C1 segment of cervical spinal cord (tissue), 14 donors: ENCODE measurements at places on chromosomes 6 and 20.

DNA sequence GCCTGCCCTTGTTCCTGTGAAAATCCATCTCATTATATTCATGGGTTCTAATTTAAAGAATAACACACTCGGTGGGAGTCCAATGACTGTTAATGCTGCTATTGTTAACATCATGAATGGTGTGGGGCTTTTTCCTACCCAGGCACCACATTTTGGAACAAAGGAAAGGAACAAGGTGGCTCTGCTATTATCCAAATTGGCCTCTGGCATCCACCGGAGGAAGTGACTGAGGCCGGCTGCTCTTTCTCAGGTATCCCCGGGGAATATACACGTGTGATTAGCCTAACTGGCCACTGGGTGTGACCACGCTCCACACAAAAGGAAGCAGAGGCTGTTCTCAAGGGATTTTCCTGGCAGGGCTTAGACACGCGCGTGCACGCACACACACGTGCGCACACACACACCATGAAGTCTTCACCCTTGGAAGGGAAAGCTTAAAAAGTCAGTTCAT, 601.2 kb upstream of the ARID1B start:
- DNase-seq, result no peak

DNA sequence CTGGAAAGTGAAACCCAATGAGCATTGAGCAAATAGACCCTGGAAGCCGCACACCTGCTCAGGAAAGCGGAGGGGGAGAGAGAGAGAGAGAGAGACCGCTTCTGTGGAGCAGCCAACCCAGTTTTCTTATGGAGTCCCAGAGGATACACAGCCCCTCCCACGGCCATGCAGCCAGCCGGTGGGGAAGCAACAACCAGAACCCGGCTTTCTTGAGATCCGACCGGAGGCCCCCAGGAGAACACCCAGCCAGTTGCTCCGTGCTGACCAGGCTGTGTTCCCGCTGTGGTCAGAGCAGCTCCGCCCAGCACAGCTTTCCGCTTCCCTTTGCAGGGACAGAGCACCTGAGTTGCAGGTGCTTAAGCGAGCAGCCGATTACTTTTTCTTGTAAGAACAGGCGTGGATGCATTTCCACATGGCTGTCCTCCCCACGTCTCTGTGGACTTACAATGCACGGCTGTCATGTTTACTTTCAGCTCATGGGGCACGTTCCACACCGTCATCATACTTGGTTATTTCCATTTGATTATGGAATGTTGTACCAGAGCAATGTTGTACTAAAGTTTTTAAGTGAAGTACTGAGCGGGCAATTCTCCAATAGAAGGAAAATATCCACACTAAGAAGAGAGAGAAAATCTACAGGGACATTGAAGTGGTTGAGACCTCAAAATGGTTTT, 381.9 kb downstream of the THBS2 start:
- DNase-seq, result no peak

GRCh38 chr6:157157258-157157657, 166.1 kb downstream of the TMEM242 start:
- no peak for DNase-seq

- DNase-seq, result no peak
Measured at GRCh38 chr6:135229996-135230395, 48.9 kb downstream of the MYB start.

DNA sequence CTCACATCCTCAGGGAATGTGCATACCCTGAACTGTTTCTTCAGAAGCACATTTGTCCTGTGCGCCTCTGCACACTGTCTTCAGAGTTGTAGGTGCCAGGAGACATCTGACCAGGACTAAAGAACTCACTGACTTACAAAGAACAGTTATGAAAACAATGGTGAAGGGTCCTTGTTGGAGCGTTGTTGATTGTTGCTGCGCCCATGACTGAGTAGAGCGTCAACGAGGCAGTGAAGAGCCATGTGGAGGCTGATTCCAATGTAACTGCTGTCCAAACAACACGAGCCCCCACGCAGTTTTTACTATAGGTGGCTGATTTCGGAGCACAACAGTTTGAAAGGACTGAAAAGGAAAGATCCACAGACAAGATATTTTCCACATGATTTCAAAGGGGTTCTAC, 380.3 kb downstream of the CDH26 start:
- DNase-seq, result no peak

GRCh38 chr6:43493833-43494232, 16.3 kb downstream of the LRRC73 start:
- no peak for DNase-seq

- no peak for DNase-seq
Measured at GRCh38 chr20:63167026-63167917, 48.7 kb downstream of the YTHDF1 start.

- no peak for DNase-seq
Measured at GRCh38 chr6:14290772-14291330, 173.3 kb downstream of the CD83 start.

DNA sequence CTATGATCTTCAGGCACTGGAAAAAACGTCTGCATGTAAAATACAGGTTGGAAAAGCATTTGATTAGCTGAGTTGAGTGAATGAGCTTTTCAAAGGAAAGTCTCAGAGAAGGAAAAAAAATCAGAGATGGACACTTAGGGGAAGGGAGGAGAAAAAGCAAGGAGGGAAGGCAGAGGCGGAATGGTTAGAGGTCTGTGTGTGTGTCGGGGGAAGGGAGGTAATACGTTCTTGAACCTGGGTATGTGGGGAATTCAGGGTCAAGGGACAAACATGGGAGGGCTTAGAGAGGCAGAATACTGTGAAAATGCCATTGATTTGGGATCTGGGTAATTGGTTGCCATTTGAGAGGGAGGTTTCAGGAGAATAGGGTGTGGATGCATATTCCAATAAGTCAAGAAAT, 5.1 kb downstream of the PRRT1 start:
- DNase-seq, result no peak

GRCh38 chr6:142913511-142914047, 31.4 kb downstream of the HIVEP2 start:
- DNase-seq, result no peak

GRCh38 chr6:81696524-81696923, 56.0 kb downstream of the TENT5A start:
- DNase-seq, result no peak

GRCh38 chr20:17391127-17391771, 139.9 kb downstream of the BFSP1 start:
- DNase-seq, result no peak

GRCh38 chr20:41501376-41501775, 116.8 kb downstream of the CHD6 start:
- no peak for DNase-seq

DNA sequence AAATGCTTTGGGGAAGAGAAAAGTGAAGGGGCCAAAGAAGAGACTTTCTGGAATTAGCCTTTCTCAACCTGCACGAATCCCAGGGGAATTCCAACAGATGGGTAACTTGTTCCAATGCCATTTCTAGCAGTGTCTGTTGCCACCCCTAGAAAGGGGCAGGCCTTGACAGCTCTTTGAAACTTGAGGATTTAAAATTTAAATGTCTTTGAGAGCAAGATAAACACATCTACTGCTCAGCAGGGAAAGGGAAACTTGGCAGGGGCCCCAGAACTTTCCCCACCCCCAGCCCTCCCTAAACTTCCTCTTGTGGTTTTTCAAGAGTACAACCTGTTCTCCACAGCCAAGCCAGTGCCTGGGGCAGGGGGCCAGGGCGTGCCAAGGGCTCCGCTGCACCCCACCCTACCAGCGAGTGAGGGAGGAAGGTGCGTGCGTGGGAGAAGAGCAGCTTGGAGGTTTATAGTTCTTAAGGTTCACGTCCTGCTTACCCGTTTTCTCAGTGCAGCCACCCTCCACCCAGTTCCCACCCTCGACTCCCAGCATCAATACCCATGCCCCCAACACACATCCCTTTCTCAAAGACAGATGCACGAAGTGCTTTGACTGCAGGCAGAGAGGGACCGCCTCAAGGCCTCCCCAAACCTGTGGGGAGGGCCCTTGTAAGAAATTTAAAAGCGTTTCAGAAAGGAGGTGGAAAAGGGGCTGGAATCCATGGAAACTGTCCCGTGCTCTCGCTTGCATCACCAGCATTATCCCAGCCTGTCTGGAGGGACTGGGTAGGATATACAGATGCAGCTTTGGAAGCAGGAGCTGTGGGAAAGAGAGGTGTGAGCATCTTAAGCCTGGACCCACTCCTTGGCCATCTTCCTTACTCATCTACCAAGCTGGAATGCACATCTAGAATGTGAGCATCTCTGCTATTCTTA, 4.5 kb upstream of the TAF8 start:
- DNase-seq, result peak; percentile 73
